ENCODE measurements at places on chromosomes 7 and 10.

- no peak for DNase-seq
Observed at GRCh38 chr7:66946545-66946944, 25.5 kb downstream of the TMEM248 start.

DNA sequence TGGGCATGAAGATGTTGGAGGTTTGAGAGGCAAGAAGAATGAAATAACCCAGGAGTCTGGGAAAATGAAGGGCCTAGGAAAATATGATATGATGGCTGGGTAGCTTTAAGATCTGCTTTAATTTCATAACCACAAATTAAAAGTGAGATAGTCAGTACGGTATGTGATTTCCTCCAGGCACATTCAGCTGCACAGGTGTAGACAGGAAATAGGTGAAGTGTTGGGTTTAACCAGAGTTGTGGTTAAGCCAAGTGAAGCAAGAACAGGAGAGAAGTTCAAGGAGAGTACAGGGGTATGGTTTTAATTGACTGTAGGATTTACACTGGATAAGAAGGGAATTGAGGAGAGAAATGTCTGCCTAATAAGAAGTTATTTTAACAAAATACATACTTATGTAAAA lies 2.6 kb downstream of the PNLIPRP3 start:
- DNase-seq, result no peak

GRCh38 chr10:120782336-120782735 lies 68.8 kb upstream of the WDR11 start:
- no peak for DNase-seq

- no peak for DNase-seq
Observed at GRCh38 chr10:48740988-48741387, 56.3 kb downstream of the WDFY4 start.

DNA sequence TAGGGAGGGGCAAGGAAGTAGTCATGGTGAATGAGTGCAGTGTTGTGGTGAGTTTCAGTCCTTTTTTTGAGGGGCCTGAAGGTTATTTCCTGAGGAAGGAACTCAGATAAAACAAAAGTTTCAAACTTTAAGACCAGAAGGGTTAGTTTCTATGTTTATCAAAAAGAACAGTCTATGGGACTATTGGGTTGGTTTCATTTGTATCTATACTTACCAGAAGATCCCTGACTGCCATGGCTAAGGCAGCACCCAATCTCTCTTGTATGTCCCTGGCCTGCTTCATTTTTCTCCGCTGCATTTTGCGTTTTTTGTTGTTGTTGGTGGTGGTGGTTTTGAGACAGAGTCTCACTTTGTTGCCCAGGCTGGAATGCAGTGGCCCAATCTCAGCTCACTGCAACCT lies 19.3 kb upstream of the GAD2 start:
- DNase-seq, result no peak

- DNase-seq, result no peak
Observed at GRCh38 chr10:33153251-33153967, 181.1 kb downstream of the NRP1 start.

DNA sequence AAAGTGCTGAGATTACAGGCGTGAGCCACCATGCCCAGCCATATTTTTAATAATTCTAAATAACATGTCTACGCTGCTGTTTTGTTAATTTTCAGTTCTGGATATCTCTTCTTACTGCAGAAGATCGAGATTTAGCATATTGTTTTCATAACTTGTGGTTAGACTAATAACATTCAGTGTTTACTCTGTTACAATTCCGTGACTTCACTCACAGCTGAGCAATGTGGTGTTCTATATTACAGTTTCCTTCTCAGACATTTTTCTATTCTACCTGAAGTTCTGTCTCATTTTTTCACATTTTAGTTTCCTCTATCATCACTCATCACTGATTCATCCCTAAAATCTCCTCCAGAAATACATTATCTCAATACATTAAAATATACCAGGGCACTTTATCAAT lies 10.9 kb downstream of the RNF32 start:
- DNase-seq, result no peak
